ENCODE measurements at places on chromosomes 1 and 21.

- no peak for DNase-seq
Observed at GRCh38 chr1:52179073-52179472, 37.2 kb downstream of the ZFYVE9 start.

GRCh38 chr1:37513795-37514349 is 694 bp downstream of the MEAF6 start:
- DNase-seq: peak; percentile 5

DNA sequence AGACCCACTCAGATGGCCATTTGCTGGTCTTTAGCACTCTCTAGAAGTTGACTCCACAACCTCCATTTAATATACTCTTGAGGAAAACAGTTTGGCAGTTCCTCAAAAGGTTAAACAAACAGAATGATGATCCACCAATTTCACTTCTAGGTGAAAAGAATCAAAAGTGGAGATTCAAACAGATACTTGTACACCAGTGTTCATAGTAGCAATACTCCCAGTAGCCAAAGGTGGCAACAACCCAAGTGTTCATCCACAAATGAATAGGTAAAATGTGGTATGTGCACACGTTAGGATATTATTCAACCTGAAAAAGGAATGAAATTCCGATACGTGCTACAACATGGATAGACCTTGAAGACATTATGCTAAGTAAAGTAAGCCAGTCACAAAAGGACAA is 6.3 kb downstream of the PRCC start:
- no peak for DNase-seq

- DNase-seq: peak; percentile 69
Observed at GRCh38 chr1:9494936-9495758, 44.1 kb upstream of the SLC25A33 start.
